ENCODE measurements at places on chromosomes 16 and 17. TPM values are rescaled to one million over a fixed set of nuclear protein-coding genes. Genes with fewer than 3 reads are reported as not detected.

VAT1L gene
- 29.8 TPM for polyA plus RNA-seq

ZFP1 gene
- 4.0 TPM for polyA plus RNA-seq

CEMP1 gene
- not detected for polyA plus RNA-seq

TEDC2 gene
- polyA plus RNA-seq, result 55.6 TPM

ACE gene
- 2.5 TPM for polyA plus RNA-seq

KRT36 gene
- polyA plus RNA-seq, result not detected

DBF4B gene
- 20.2 TPM for polyA plus RNA-seq

CCDC78 gene
- 7.1 TPM for polyA plus RNA-seq

DPEP1 gene
- polyA plus RNA-seq, result 2.8 TPM

PPL gene
- polyA plus RNA-seq, result 15.8 TPM

KCNAB3 gene
- polyA plus RNA-seq, result 1.7 TPM

SRRM2 gene
- polyA plus RNA-seq, result 654 TPM

GCGR gene
- polyA plus RNA-seq, result 0.44 TPM

BAIAP3 gene
- polyA plus RNA-seq, result 6.3 TPM

SMIM22 gene
- polyA plus RNA-seq, result not detected

KRTAP9-1 gene
- polyA plus RNA-seq, result not detected

WNT3 gene
- 0.56 TPM for polyA plus RNA-seq

ZPBP2 gene
- not detected for polyA plus RNA-seq

ST3GAL2 gene
- 30.5 TPM for polyA plus RNA-seq

ADORA2B gene
- polyA plus RNA-seq, result 6.9 TPM

KIF2B gene
- polyA plus RNA-seq, result not detected

PTX4 gene
- not detected for polyA plus RNA-seq

ANKRD40CL gene
- polyA plus RNA-seq, result not detected

CDRT15 gene
- not detected for polyA plus RNA-seq

CCL14 gene
- polyA plus RNA-seq, result not detected

GCSH gene
- 28.2 TPM for polyA plus RNA-seq

PYY gene
- polyA plus RNA-seq, result 3.4 TPM

CHMP1A gene
- polyA plus RNA-seq, result 100 TPM

SMIM5 gene
- not detected for polyA plus RNA-seq

TMC7 gene
- 2.0 TPM for polyA plus RNA-seq

MSLN gene
- polyA plus RNA-seq, result 0.50 TPM

DBNDD1 gene
- 92.6 TPM for polyA plus RNA-seq

WNK4 gene
- 0.86 TPM for polyA plus RNA-seq

NTN3 gene
- 0.30 TPM for polyA plus RNA-seq

KRTAP3-2 gene
- not detected for polyA plus RNA-seq

CCL4L2 gene
- polyA plus RNA-seq, result not detected

KRT40 gene
- not detected for polyA plus RNA-seq

PRR29 gene
- 0.83 TPM for polyA plus RNA-seq

NPIPA2 gene
- 7.6 TPM for polyA plus RNA-seq

SLC5A10 gene
- polyA plus RNA-seq, result 0.11 TPM

HYDIN gene
- 1.1 TPM for polyA plus RNA-seq

CIBAR2 gene
- 0.18 TPM for polyA plus RNA-seq

TBC1D3I gene
- 2.3 TPM for polyA plus RNA-seq

NSRP1 gene
- polyA plus RNA-seq, result 6.1 TPM

ASIC2 gene
- 1.3 TPM for polyA plus RNA-seq

CTRL gene
- polyA plus RNA-seq, result 4.2 TPM

MT3 gene
- 0.17 TPM for polyA plus RNA-seq

FAM171A2 gene
- polyA plus RNA-seq, result 21.9 TPM

CACNG4 gene
- polyA plus RNA-seq, result 3.6 TPM

NGFR gene
- polyA plus RNA-seq, result 10.3 TPM

FLYWCH2 gene
- 30.7 TPM for polyA plus RNA-seq

Data from H1 (cell line).